ENCODE measurements at places on chromosomes 12 and 14.

GRCh38 chr14:22668417-22668816, 24.3 kb upstream of the OR6J1 start:
- no peak for DNase-seq

DNA sequence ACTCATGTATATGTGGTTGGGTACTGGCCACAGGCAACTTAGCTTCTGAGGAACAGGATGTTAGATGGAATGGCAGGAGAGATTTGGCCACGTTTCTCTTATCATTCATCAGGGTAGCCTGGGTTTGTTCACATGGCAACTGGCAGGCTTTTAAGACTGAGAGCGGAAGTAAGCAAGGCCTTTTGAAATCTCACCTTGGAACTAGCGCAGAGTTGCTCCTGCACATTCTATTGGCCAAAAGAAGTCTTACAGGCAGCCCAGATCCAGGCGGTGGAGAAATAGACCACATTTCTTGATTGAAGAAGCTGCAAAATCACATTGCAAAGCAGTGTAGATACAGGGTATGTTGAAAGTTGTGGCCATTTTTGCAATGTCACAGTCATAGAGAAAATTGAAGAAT, 3.7 kb downstream of the CLEC4A start:
- no peak for DNase-seq

DNA sequence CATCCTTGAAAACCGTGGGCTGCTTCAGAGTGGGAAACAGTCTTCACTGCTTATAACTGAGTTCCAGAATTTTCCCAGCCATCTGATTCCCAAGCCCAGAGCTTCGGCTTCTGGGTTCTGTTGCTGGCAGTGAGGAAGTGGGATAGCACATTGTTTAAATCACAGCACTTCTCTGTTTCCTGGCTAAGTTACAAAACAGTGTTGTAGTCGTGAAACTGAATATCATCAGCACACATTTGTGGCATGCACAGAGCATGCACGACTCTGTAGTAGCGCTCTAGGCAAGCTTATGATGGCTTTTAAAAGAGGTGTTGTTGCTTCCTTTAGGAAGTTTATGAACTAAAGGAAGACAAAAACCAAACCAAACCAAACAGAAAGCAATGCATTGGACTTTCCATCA, 1005.5 kb downstream of the NRXN3 start:
- no peak for DNase-seq

DNA sequence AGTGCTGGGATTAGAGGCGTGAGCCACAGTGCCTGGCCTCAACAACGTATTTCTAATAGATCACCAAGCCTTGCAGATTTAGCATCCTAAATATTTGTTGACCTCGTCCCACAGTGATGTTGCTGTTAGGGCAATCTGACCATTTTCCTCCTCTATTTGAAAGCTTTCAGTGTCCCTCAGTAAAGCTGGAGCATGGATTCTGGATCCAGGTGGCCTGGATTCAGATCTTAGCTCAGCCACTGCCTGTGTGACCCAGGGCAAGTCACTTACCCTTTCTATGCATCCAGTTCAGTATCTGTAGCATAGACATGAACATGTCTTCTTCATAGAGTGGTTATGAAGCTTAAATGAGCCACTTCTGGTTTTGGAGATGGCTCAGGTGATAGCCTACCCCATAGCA, 3.9 kb upstream of the HSP90AA1 start:
- DNase-seq: no peak

- DNase-seq: no peak
These were observed 467.5 kb downstream of the ZFP36L1 start for GRCh38 chr14:68325267-68325807.

DNA sequence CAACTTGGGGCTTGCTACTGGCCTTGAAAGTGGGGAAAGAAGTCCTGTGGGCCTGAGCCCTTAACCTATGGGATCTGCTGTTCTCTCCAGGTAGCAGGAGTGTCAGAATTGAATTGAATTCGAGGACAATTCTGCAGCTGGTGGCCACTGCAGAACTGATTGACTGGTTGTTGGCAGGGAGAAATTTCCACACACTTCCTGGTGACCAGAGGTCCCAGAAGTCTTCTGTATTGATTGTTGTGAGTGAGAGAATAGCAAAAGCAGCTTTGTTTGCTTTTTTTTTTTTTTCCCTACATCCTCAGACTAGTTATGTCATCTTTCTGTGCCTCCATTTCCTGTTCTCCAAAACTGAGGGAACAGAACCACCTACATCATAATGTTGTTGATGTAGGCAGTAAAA, 64.1 kb downstream of the PRICKLE1 start:
- no peak for DNase-seq

GRCh38 chr12:39638840-39639239, 19.2 kb upstream of the ABCD2 start:
- DNase-seq: no peak

DNA sequence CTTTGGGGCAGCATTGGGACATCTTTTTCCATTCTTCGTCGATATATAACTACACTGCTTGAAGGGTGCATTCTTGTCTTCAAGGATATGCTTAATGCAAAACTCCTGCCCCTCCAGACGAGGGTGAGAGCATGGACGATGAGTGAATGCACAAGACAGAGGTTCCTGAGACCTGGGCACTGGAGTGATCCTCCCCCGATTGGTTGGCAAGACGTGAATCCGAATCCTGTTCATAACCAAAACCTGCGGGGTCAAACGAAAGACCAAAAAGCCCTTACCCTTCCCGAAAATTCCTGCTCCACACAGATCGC, 684 bp downstream of the KANSL2 start:
- DNase-seq: no peak

GRCh38 chr14:53692451-53692850, 264.2 kb downstream of the BMP4 start:
- no peak for DNase-seq

- DNase-seq: no peak
These were observed 62.4 kb upstream of the PSMA6 start for GRCh38 chr14:35229792-35230089.

- no peak for DNase-seq
These were observed 1248.3 kb downstream of the SLC16A7 start for GRCh38 chr12:60844101-60844500.

DNA sequence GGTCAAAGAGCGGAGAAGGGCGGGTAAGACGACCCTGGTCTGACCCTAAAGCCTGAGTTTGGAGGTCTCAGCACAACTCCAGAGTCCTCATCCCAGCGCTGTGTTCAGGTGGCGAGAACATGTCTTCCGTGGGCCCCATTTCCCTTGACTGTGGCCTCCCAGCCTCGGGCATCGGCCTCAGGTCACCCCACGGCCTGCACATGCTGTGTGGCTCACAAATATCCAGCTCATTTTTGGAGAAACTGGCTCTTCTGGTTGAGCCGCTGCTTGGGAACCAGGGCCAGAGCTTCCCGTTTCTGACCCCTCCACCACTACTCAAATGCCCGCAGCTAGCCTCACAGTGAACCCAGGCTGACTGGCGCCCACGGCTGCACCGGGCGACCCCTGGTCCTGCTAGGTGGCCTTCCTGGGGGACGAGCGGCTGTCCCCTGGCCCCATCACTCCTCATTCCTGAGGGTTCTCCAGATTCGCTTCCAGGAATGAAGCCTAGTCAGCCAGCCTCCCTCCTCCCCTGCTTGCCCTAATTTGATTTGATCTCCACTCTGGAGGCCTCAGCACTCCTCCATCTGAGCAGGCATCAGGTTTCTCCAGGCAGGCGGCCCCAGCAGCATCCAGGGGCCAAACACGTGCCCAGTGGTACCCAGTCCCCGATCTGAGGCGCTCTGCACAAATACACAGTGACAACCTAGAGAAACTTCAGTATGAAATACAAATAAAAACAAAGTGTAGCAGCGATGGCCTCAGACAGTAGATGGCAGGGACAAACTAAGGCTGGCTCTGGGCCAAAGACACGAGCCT, 4.7 kb downstream of the P2RX2 start:
- peak; percentile 45 for DNase-seq

- DNase-seq: no peak
These were observed 20.0 kb upstream of the KDM2B start for GRCh38 chr12:121600702-121601336.

DNA sequence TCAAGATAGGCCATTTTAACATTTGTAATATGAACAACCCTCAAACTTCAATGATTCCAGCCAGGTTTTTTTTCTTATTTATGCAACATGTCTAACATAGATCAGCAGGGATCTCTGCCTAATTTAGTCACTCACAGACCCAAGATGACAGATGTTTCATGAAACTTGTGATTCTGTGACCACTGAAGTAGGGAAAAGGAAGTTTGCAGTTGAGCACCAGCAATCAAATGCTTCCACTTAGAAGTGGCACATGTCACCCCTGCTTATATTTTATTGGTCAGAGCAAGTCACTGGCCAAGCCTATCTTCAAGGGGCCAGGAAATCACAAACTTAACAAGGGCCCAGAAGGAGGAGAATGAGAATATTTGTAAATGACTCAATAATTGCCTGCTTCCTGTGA, 150.6 kb downstream of the BCAT1 start:
- no peak for DNase-seq

DNA sequence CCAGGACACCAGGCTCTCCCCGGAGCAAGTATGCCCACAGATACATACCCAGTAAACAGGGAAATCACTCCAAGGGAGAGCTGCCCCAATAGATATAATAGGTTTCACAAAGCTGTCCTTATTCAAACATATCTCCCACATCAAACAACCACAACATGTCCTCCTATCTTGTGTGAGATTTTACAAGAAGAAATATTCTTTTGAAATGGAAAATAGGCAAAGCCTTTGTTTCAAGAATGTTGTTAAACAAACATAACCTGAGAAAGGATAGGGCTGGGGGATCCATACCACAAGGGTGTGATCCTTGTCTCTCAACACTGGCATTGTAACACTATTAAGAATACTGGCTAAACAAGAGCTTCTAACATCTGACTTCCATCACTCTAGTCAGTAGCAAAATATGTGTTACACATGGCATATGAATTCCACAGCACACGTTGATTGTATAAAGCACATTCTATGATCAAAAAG, 32.9 kb downstream of the LGR5 start:
- no peak for DNase-seq
